ENCODE measurements at places on chromosomes 16 and 17.
A peak's percentile ranks its signal among the peaks of the same experiment; 100 is the strongest.

- no peak for DNase-seq
Measured at GRCh38 chr16:73714976-73715375, 581.6 kb upstream of the PSMD7 start.

- no peak for DNase-seq
Measured at GRCh38 chr16:65024767-65025178, 97.1 kb downstream of the CDH11 start.

DNA sequence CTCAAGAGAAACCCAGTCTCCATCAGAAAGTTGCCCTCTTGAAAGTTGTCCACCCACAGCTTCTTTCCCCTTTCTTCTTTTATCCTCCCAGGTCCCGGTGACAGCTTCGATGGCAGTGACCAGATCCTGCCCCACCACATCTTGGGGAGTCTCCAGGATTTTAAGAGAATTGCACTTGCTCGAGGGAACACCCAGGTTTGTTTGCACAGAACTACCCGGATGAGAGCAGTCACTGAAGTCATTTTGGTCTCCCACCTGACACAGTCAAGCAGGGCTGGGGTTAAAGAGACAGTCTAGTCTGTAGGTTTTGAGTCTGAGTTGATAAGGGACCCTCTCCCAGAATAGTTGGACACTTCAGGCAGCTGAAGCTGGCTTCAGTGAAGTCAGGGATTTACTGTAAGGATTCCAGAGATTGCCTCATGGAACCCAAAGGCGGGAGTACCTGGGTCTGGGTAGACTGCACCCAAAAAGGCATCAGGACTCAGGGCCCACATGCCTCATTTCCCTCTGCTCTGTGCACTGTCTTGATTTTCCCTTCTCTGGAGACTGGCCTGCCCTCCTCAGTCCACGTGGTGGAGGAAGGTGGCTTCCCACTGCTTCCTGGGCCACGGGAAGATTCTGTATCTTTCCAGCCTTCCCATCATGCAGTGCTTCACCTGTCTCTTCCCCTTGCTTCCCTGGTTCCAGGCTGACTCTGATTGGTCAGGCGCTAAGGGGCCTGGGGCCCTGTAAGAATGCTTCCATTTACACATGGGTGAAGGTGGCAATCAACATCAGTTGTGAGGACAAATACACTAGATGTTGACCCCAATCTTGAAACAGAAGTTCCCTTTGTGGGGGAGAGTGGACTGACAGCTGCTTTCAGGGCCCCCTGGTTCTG lies 9.5 kb downstream of the MYCBPAP start:
- no peak for DNase-seq

GRCh38 chr16:72783716-72784318 lies 264.1 kb downstream of the ZFHX3 start:
- no peak for DNase-seq

DNA sequence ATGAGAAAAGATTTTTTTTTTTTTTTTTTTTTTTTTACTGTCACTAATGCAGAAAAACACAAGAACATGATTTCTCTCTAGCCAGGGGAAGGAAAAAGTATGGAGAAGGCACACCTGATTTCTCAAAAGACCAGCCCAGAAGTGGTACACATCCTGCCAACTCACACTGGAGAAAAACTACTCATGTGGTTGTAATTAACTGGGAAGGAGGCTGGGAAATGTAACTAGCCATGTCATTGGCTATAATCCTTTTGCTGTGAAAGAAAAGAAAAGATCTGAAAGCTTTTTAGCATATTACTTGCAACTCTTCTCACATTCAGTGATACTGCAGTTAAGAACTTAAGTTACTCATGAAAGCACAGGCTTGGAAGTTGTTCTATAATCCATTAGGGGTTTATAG lies 195.9 kb upstream of the PMFBP1 start:
- DNase-seq = no peak

DNA sequence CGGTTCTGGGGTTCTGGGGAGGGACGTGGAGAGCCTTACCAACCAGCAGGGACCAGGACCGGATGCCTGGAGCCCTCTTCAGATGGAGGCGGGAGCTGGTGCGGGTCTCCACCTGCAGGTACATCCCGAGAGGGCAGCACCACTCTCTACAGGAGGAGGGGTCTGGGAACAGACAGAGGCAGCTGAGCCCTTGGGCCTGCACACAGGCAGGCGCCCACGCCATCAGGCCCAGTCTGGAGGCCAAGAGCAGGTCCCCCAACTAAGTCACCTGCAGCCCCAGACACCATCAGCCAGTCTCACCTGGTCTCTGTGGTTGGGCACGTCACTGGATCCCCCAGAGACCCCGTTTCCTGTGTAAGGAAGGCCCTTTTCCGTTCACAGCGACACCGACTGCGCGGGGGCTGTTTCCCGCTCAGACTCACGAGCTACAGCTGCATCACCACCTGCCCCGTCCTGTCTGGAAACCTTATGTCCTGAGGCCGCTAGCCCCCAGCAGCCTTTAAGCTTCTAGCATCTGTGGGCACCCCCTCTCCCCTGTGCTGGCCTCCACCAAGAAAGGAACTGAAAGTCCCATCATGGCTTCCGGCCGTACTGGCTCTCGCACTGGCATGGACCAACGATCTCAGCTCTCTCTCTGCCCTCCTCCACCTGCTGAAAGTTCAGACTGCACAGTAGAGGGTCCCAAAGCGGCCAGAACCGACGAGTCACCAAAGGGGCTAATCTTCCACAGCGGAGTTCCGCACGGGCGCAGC lies 1.2 kb downstream of the CYBC1 start:
- peak; percentile 48 for DNase-seq
